ENCODE measurements at places on chromosomes 2 and 18.

DNA sequence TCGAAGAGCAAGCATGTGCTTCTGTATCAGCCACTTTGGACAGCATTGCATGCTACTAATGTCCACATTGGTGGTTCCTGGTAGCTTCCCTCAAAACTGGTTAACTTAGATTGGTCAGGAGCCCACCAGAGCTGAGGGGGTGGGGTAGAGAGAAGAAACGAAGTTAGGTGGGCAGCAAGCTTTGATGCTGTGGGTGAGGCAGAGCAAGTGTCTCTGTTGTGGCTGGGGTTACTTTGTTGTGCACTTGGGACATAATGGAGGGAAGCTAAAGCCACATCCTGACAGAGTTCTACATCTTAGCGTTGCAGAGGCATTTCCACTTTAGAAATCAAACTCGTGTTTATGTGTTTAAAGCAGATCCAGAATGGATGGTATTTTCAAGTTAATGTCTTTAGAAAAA, 82.7 kb downstream of the FAM168B start:
- DNase-seq = no peak

GRCh38 chr2:33210626-33211025, 263.9 kb downstream of the LTBP1 start:
- peak; percentile 86 for DNase-seq

DNA sequence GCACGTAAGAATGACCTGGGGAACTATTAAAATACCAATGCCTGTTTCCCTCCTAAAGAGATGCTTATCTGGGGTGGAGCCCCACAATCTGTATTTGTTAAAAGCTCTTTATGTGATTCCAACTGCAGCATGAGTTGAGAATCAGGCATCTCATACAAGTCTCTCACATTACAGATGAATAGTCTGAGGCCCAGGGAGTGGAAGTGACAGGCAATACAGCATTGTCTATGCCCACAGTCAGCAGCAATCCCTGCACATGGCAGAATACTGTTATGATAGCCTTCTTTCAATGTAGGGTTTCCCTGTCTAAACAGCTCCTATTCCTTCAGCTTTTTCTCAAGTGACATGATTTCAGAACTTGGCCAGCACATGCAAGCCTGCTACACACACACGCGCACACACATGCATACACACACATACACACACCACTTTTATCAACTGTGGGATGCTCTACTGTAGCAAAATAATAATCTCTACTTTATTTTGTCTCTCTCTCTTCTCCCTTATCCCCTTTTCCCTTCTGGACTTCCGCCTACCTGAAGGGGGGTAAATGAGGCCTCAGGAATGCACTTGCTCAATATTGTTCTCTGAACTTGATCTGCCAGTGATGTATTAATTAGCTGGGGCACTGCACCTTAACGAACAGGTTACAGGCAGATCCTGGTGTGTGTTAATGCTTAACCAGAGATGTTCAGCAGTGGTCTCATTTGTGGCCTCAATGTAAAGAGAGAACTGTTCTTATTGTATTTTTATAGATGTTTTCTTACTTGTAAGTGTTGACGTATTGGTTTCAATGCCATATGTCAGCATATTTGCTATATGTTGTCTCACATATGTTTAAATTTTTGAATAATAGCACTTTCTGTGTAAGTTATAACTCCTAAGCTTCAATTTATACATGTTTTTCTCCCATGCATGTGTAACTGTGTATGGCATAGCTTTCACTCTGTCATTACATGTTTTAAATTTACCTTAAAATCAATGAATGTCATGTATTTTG, 116.0 kb downstream of the SETBP1 start:
- DNase-seq = no peak

DNA sequence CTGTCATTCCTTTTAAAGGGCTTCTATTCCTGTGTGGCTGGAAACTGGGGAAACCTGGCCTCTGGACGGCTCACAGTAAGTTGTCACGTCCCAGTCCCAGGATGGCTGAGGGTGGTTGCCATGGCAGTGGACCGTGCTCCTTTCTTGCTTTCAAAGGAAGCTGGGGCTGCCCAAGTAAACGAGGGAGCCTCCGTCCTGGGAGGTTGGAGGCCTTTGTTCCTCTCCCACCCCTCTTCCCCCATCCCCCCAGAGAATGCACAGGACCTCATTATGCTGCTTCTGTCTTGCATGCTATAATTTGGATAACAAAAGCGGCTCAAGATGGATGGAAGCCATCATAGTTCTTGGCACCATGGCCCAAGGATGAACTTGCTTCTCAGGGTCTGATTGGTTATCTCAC, 325.5 kb upstream of the HS6ST1 start:
- DNase-seq = no peak

DNA sequence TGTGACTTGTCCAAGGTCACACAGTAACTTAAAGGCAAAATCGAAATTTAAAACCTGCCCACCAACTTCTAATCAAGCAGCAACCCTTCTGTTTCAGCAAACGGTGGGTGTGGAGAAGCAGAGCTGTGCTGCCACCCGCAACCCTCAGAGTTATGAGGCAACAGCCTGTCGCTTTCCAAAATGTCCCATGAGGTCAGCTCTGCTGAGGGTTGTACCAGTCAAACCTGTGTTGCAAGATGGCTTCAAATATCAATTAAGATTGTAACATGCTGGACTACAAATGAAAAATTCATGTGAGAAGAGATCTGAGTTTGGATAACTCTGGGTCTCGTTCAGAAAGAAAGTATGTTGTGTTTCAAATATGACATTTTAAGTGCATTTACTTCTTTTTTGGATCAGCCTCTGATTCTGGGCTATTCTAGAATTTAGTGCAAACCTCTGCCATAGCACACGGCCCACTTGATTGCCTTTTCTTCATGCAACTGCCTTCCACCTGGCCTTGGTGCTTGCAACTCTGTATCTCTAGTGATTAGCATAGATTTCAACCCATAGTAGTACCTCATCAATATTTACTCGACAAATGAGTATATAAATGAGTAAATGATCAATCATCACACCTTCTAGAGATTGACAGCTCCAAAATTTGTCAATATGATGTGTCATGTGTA, 69.3 kb downstream of the TIMM21 start:
- DNase-seq = no peak

GRCh38 chr2:47048801-47049480, 106.2 kb downstream of the STPG4 start:
- DNase-seq = no peak

DNA sequence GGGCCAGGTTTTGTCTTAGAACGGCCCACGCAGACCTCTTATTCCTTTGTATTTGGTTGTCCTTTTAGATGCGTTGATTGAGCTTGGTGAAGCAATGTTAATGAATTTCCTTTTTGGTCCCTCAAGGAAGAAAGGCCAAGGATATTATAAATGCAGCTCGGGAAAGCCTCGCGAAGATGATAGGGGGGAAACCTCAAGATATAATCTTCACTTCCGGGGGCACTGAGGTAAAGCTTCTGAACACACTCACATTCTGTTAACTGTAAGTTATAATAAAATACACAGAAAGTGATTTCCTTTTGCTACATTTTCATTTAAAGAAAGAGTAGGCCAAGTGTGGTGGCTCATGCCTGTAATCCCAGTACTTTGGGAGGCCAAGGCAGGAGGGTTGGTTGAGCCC, 7.1 kb downstream of the SCLY start:
- no peak for DNase-seq

DNA sequence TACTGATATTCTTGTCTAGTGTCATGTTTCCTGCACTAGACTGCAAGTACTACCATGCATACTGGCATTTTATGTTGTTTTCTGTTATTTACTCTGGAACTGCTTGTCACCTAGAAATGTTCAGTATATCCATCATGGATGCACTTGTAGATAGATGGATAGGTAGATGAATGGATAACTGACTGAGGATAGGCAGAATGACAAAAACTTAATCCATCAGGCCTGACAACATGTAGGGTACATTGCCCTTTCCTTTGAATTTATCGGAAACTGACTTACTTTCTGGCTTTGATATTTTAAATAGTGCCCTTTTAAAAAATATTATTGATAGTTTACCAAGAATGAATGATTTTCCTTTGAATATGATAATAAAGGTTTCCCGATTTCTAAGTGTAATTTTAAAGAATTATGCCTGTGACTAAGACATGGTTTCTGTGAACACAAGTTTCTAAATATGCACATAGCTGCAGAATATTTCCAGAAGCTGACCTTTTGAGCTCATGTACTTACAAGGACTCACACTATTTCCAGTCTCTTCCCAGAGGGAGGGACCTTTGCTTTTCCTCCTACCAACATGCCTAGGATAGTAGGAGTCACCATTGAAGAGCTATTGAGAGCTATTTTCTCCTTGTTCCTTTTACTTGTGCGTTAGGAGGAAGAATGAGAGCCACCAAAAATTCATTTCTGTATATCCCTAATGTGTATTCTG, 81.3 kb downstream of the ANKRD12 start:
- no peak for DNase-seq

DNA sequence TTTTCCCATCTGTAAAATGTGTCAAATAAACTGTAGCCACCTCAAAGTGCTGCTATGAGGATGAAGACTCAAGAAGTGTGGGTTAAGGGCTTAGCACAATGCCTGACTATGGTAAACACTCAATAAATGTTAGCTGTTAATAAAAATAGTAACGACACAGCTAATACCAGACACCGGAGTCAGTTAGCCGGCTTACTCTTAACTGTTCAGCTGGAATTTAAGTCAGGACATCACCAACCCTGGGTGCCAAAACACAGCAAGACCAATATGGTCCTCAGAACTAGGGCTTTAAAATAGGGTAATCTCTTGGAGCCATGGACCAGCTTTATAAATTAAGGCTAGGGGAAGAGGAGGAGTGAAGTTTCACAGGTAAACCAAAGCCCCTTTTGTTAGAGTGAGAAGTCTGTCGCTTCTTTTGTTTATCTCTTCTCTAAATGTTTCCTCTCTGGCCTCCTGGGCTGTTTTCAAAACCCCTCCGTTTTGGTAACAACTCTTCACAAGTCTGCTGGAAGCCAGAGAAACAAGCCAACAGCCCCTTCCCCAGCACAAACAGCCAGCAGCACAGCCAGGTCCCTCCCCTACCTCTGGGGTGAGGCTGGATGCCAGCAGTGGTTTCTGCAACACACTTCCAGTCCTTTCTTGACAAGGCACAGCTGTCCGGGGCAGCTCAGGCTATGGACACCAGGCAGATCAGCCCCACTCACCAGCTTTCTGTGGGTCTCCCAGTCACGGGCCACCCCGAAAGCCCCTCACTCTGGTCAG, 13.8 kb upstream of the FZD7 start:
- DNase-seq = no peak

GRCh38 chr18:49617329-49617695, 55.5 kb downstream of the LIPG start:
- DNase-seq = no peak

- no peak for DNase-seq
These were observed 834 bp upstream of the BUB1 start for GRCh38 chr2:110678457-110679336.

- no peak for DNase-seq
These were observed 177.7 kb upstream of the LRRTM1 start for GRCh38 chr2:80482276-80482675.

DNA sequence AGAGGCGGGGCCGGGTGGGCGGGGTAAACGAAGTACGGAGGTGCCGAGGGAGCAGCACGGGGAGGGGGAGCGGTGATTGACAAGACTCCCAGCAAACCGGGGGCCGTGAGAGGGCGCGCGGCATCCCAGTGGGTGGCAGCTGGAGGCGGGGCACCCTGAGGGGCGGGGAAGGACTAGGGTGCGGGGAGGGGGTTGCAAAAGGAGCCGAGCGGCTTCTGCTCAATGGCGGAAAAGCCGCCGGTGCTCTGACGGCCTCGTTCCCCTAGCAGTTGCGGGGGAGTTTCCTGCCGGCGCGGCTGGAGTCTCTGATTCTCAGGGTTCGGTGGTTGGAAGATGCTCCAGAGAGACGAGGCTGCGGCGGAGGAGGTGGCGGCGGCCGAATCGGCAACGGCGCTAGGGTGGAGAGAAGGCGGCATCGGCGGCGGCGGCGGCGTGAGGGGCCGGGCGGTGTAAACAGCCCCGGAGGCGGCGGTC, at the start of gene PPM1B:
Gene PPM1B, plus strand, starts transcription at position 195 of the 474 bp plus-strand sequence. CDS start 32,325 bp downstream, outside the sequence.
- DNase-seq = no peak

GRCh38 chr2:3344897-3345296, 32.7 kb downstream of the EIPR1 start:
- no peak for DNase-seq

DNA sequence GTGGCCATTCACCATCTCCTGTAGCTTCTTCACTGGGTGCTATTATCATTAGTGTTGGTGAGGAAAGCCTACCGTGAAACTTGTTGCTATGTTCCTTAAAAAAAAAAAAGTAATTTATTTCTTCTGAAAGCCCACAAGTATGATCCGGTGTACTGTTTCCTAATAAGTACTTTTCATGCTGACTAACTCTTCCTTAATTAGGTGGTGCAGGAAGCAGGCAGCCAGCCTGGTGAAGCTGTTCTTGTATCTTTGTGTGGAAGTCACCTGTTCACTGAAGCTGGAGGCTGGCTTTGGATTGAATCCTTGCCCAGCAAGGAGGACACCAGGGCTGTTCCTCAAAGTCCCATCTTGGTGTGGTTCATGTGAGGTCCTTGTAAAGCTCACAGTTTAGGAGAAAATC, 321.7 kb upstream of the THSD7B start:
- no peak for DNase-seq

DNA sequence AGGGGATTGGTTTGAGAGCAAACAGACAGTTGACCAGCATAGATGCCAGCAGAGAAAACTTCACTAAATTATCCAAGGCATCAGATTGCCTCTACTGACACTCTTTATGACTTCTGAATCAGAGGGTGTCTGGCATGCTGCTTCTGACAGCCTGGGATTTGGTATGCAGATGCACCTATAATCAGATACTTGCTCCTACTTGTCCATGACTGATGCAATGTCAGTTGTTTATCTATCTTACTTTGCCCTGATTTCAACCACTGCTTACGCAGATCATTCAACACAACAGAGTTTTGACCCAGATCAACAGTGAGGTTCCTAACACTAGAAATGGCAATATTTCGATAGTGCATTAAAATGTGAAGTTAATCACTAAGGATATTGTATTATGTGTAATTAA, 22.6 kb upstream of the CALCRL start:
- no peak for DNase-seq

GRCh38 chr2:19607931-19608771, 249.7 kb upstream of the OSR1 start:
- peak; percentile 61 for DNase-seq

DNA sequence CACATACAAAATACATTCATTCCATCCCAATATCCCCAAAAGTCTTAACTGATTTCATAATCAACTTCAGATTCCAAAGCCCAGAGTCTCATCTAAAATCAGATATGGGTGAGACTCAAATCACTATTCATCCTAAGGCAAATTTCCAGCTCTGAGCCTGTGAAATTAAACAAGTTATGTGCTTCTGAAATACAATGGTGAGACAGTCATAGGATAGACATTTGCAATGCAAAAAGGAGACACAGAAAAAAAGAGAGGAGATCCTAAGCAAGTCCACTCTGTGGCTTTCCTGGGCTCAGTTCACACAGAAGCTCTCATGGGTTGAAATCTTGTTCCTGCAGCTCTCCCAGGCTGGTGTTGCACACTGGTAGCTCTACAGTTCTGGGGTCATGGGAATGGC, 18.3 kb downstream of the ZNF892 start:
- DNase-seq = no peak

DNA sequence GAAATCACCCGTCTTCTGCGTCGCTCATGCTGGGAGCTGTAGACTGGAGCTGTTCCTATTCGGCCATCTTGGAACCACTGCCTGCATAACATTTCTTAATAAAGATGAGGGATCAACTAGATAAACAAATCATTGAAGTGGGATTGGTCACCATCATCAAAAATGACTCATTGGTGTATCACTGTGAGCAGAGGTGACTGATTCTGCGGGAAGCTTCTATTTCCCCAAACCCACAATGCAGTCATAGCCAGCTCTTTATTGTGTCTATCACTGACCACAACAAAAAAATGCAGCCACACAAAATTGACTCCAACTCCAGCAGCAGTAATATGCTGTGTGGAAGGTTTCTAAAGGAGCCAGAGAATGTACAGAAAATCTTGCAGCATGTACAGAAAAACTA, 630.7 kb upstream of the HS6ST1 start:
- DNase-seq = no peak
